ENCODE measurements at places on chromosomes 6 and 20.

DNA sequence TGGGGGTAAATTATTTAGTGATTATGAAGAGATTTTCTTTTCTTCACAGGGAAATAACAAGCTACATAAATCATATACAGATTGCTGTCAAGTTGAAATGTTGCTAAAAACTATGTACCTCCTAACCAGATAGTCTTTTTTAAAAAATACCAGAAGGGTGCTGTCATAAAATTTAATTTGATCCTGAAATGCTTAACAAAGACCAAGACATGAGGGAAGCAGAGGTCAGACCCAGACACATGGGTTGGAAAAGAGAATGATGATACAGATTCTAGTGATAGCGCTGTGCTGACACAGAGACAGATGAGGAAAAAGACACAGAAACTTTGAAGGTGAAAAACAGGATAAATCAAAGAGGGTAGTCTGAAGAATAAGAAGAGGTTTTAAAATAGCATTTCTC lies 573.1 kb downstream of the HACE1 start:
- no peak for DNase-seq

GRCh38 chr20:61295682-61296628 lies 43.9 kb downstream of the CDH4 start:
- no peak for DNase-seq

GRCh38 chr20:44683263-44684046 lies 31.7 kb upstream of the CCN5 start:
- peak; percentile 72 for DNase-seq

- DNase-seq, result no peak
Observed at GRCh38 chr6:139425780-139426179, 51.3 kb upstream of the CITED2 start.

DNA sequence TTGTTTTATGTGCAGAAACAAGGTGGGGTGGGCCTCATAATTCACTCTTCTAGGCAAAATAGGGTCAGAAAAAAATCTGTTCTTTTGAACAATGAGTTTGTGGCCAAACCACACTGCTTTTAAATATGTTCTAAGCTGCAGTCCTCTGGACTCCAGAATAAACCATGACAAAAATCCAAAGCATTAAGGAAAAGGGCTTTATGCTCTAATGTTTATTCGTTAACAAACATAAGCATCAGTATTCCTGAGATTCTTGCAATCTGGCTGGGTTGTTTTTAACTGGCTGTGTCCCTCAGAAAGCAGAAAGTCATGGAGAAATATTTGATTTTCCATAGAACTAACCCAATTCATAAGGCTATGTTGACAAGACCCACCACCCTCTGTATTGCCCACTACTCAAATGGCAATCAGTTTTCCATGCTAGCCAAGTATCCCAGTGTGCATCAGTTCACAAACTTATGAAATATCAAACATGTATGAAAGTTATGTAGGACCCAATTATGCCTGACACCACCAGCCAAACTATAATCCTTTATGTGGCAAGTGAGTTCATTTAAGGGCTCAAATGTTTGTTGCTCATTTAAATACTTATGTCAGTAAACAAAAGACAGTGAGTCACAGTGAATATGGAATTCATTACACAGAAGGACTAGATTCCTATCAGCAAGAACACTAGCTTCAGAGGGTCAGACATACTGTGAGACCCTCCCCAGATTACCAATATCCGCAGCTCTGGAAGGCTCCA lies 45.1 kb downstream of the PKHD1 start:
- DNase-seq, result no peak

- DNase-seq, result no peak
Observed at GRCh38 chr6:51932956-51933355, 154.5 kb downstream of the PKHD1 start.

- no peak for DNase-seq
Observed at GRCh38 chr20:41185013-41185757, 47.8 kb downstream of the PLCG1 start.

GRCh38 chr6:81003156-81003555 lies 749.3 kb downstream of the TENT5A start:
- no peak for DNase-seq

DNA sequence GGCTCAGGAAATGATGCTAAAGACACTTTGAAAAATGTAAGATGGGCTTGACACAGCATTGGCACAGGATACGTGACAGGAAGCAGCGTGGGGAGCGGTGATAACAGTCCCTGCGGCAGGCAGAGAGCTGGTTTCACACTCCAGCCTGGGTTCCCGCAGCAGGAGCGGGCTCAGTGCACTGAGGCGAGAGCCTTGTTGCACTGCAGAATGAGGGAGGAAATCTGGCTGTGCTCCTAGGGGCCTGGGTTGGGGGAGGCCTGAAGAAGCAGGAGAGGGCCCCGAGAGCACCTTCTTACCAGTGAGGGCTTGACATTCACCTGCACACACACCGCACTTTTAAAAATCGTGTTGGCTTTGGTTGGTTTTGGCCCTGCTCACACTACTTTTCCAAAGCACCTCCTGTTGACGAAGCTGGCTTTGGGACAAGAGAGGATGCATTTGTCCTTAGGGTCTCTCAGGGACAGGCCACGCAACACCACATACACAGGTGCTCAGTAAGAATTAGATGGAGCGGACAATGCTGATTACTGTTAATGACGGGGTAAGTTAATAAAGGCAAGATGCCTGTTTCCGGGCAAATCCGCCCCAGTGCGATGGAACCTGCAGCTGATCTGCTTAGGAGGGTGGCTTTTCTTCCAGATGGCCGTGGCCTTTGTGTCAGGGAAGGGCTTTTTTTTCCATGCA lies 49.4 kb upstream of the ARMC2 start:
- peak; percentile 87 for DNase-seq

GRCh38 chr6:3888153-3888957 lies 39.2 kb downstream of the FAM50B start:
- DNase-seq, result no peak

DNA sequence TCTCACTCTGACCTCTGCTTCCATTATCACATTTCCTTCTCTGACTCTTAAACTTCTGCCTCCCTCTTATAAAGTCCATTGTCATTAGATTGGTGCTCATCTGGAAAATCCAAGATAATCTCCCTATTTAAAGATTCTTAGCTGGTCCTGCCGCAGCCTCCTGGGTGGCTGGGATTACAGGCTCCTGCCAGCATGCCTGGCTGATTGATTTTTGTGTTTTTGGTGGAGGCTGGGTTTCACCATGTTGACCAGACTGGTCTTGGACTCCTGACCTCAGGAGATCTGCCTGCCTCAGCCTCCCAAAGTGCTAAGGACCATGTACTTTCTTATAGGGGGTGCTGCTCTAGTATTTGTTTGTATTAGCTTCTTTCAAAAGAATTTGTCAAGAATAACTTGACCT lies 5.3 kb upstream of the RPF2 start:
- DNase-seq, result no peak

DNA sequence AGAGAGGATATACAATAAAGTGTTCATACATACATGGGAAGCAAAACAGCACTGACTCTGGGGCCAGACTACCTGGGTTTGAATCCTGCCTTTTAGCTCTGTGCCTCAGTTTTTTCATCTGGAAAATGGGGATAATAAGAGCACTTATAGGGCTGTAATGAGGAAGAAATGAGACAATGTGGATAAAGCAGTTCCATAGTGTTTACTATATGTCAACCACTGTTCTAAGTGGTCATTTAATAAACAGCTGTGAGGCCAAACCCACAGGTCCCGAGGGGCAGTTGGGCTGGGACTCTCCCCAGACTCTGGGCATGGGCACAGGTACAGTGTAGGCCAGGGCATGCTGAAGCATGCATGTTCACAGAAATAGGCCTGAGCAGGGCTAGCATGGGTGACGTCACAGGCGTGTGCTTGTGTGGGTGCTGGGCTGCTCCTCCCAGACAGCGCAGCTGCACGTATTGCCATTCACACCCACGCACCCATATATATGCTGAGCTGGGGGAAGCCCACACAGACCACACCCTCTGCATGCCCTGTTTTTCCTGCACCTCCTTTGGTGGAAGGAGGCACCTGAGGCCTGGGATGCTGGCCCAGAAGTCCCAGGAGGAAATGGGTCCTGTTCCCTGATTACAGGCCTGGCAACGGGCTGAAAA lies 3.5 kb upstream of the PLCG1 start:
- no peak for DNase-seq

- DNase-seq, result no peak
Observed at GRCh38 chr6:167661552-167662044, 165.1 kb upstream of the AFDN start.

DNA sequence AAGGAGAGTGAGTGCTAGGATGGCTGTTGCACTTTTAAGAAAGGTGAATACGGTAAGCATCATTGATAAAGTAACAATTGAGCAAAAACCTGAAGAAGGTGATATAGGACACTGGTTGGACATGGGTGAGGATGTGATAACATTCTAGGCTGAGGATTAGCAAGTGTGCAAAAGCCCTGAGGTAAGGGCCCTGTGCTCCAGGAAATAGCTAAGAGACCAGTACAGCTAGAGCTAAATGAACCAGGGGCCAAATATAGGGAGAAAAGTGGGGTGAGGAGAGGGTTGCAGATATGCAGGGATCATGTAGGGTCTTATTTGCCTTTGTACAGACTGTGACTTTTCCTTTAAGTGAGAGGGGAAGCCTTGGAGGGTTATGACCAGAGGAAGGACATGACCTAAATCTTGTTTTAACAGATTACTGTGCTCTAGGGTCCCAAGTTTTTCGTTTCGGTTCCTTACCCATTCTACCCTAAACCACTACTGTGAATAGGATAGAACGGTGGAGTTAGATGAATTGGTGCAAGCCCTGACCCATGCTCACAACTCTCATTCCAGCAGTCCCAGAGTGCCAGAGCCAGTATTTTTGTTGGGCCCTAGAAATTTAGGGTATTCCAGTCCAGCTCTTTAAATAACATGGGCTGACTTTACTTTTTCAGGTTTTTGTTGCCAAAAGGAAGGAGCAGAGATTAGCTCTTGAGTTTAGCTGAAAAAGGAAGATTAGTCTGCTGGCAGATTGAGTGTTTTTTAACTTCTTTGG lies 10.7 kb downstream of the MAPK14 start:
- no peak for DNase-seq

GRCh38 chr6:166989427-166990032 lies 9.7 kb upstream of the CEP43 start:
- DNase-seq, result peak; percentile 75

DNA sequence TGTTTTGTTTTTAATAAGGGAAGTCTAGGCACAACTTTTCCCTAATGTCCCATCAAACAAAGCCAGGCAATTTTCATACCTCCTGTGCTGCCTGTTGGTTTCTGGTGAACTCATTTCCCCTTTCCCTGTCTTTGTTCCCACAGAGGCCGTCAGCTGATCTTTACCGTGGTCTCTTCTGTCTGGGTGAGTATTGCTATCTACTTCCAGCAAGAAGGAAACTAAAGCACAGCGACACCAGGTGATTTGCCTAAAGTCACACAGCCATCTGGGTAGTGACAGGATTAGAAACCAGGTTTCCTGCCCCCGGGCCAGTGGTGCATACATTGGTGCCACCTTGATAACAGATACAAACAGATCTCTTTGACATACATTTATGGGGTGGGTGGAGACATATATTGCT lies 59.6 kb downstream of the RAB44 start:
- no peak for DNase-seq

DNA sequence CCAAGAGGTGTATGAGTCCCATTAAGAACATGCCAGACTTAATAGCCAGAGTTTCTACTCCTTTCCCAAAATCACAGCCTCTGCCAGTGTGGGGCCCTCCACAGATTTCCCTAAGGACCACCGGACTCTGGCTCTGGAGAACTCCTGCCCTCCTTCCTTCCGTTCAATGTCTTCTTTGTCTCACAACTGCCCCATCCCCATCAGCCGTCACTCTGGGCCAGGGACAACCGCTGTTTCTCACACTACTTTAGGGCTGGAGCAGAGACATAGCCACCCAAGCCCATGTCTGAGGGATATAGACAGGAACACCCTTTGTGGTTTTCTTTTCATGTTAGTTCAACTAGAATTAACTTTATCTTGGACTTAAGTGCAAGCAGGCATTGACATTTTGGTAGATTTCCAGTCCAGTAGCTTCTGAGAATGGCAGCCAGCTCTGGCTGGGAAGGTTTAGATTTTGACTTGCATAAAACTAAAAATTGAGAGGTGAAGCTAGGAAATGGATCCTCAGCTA lies 6.7 kb upstream of the ACSS1 start:
- DNase-seq, result peak; percentile 82

GRCh38 chr6:30826961-30827342 lies 57.4 kb upstream of the DDR1 start:
- DNase-seq, result no peak

DNA sequence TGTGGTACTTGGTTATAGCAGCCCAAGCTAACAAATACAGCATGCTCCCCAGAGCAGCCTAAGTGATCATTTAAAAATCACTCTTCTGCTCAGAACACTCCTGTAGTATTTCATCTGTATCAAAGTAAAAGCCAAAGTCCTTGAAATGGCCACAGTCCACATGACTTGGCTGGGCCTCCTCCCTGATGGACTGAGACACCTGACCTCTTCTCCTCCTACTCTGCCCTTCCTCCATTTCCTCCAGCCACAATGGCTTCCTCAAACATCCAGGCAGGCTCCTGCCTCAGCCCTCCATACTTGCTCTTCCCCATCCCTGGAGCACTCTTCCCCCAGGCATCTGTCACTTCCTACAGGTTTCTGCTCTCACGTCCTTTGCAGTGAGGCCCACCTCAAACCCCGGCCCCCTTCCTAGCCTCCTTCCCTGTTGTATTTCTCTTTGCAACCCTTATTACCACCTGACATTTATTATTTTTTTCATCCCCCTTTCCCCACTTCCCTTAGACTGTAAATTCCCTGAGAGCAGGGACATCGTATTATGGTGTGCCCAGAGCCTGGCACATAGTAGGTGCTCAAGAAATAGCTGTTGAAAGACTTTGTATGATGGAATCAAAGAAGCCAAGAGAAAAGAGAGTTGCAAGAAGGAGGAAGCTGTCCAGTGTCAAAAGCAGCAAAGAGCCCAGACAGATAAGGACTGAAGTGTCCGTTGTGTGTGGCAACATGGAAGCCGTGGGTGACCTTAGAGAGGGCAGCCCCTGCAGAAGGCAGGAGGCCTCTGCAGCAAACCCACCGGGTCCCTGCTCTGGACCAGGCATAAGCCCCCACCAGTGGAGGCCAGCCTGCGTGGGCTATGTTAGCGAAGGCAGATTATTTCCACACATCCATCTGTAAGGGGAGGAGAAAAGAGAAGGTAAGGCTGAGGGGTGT lies 87.5 kb downstream of the TRERF1 start:
- DNase-seq, result peak; percentile 48

DNA sequence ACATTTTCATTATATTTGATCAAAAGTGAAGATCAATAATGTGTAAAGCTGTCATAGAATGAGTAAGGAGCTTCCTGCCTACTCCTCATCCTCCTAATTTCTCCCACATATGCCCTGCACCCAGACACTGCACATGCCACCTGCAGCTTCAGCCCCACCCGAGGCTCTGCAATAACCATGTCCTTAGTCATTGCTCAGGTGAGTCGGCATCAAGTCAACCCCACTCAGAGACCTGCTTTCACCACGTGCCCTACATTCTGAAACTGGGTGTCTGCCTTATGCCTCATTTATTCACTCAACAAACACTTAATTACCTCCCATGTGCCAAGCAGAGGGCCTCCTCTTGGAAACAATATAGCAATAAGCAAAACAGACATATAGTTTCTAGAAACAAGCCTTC lies 15.4 kb upstream of the TNFAIP3 start:
- DNase-seq, result no peak
